Heart right ventricle (tissue), 16 donors: ENCODE measurements at places on chromosomes 2 and 18. TPM values are rescaled to one million over a fixed set of nuclear protein-coding genes. Genes with fewer than 3 reads are reported as not detected.

Gene LRATD1
- polyA plus RNA-seq = 0.13 TPM

Gene SERPINB13
- not detected for polyA plus RNA-seq

GRCh38 chr2:9333591-9334171, 89.6 kb downstream of the ITGB1BP1 start:
- DNase-seq = peak; percentile 28

GRCh38 chr2:97747285-97747684, 33.9 kb downstream of the ZAP70 start:
- DNase-seq = no peak

- no peak for DNase-seq
Observed at GRCh38 chr2:201182650-201183364, at the start of gene CASP10. CASP10 (plus strand) TSS chr2:201183141; CDS start chr2:201185778, 2,637 bp downstream.

GRCh38 chr2:166084301-166084700, 43.5 kb downstream of the SCN1A start:
- no peak for DNase-seq

GRCh38 chr2:48584551-48584950, 33.1 kb upstream of the GTF2A1L start:
- DNase-seq = no peak

GRCh38 chr18:76468345-76469304, 26.4 kb downstream of the ZNF516 start:
- no peak for DNase-seq

GRCh38 chr2:223762853-223763252, 74.5 kb downstream of the AP1S3 start:
- no peak for DNase-seq

DNA sequence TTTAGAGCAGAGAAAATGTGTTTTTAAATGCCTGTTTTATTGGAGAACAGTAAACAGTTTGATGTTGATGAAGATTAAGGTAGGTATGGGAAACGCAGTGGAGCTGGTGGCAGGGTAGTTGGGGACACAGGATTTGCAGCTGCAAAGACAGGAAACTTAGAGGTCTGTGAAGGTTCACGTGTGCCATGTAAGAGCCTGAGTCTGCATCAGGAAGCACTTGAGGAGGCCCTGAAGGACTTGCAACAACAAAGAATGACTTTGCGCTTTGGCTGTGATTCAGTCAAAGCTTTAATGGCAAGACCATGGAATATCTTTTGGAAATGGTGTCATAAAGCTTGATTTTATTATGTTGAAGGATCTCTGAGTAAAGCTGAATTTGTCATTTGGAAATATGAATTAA, 347.6 kb upstream of the KCNJ3 start:
- no peak for DNase-seq

DNA sequence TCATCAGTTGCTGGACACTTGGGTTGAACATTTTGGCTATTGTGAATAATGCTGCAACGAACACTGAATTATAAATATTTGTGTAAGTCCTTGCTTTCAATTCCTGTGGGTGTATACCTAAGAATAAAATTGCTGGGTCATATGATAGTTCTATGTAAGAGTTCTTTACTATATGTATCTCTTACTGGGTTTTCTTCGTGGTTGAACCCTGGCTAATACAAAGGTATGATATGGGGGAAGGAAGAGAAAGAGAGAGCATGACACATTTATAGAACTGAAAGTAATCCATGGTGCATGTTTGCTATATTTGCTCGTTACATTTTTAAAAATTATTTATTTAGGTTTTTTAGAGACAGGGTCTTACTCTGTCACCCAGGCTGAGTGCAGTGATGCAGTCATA, 143.1 kb upstream of the GAREM1 start:
- DNase-seq = no peak

DNA sequence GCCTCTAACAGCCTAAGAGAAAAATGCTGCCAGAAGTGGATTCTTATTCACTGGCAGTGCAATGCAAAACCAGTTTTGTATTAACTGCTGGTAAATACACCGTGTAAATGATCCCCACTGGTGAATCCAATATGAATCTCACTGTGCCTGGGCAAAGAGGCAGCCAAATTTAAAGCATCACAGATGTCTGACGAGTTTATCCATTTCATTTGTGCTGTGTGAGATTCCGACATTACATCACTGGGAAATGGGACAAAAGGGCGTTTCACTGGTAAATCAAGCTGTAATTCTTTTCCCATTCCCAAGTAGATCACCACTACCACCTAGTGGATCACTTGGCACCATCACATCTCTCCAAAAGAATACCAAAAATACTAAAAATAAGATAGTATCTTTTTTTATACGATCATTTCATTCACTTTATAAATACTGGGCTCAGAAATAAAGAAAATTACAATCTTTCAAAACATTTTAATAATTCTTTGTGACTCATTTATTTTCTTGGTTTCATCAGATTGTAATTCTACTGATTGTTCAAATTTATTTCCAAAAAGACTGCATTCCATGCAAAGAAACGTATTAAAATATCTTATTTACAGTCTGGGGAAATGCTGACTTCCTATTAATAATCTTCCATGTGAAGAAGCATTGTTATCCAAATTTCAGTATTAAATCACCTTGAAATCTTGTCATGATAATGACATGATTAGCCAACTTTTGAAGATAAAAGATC, 125.6 kb downstream of the GRB14 start:
- peak; percentile 11 for DNase-seq

DNA sequence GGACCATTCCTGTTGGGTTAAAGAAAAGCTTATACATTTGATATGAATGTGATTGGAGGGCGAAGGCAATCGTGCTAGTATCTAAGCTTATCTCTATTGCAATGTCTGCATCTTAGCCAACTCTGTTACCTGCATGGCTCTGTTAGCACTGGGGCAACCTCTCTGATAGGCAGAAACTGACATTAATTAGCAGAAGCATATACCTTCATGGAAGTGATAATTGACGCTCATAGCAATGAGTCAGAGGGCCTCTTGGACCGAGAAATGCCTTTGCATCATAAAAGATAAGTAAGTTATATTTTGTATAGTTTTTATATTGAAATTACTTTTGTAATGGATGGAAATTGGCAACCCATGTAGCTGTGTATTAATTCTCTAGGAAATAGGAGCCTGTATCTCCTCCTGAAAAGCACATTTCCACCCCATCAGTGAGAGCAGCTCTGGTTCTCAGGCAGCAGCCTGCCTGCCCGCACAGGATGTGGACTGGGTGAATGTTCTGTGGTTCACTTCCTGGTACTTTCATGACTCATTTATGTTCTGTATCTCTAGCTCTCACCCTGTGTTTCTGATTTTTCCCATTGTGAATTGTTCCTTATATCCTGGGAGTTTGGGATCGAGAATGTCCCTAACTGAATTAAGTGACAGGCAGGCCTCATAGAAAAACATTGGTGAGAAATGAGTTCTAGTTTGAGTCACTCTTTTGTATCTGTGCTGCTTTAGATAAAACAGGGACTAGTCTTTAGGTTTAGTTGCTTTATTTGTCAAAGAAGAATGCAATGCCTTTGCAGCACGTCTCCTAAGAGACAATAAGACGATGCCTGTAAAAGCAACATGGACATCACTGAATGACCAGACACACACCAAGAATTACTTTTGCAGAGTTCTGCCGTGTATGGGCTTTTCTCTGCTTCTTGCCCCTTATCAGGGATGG, 344.9 kb downstream of the DCDC2C start:
- DNase-seq = no peak

DNA sequence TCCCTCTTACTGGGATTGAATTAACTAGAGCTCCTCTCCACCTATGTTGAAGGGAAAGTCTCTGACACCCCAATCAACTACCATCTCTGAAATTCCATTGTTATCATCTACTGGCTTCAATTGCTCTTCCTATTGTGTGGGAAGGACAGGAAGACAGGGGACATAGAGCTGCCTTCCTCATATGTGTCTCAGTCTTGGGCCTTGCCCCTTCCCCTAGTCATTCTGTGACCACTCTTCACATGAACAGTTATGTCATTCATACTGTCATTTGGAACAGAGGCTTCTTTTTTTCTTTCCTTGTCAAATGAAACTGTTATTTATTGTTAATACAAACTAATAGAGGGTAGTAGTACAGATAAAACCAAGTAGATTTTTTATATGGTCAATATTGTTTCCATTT, 69.6 kb upstream of the EMILIN2 start:
- no peak for DNase-seq

DNA sequence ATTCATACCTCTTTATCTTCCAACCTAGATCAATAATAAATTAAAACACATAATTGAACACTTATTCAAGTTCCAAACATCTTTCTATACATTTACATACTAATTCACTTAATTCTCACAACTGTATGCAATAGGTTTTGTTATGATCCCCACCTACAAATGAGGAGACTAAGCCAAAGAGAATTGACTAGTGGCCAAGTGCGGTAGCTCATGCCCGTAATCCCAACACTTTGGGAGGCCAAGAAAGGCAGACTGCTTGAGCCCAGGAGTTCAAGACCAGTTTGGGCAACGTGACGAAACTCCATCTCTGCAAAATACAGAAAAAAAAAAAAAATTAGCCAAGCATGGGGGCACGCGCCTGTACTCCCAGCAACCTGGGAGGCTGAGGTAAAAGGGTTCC, 36.8 kb downstream of the KCNG3 start:
- no peak for DNase-seq

DNA sequence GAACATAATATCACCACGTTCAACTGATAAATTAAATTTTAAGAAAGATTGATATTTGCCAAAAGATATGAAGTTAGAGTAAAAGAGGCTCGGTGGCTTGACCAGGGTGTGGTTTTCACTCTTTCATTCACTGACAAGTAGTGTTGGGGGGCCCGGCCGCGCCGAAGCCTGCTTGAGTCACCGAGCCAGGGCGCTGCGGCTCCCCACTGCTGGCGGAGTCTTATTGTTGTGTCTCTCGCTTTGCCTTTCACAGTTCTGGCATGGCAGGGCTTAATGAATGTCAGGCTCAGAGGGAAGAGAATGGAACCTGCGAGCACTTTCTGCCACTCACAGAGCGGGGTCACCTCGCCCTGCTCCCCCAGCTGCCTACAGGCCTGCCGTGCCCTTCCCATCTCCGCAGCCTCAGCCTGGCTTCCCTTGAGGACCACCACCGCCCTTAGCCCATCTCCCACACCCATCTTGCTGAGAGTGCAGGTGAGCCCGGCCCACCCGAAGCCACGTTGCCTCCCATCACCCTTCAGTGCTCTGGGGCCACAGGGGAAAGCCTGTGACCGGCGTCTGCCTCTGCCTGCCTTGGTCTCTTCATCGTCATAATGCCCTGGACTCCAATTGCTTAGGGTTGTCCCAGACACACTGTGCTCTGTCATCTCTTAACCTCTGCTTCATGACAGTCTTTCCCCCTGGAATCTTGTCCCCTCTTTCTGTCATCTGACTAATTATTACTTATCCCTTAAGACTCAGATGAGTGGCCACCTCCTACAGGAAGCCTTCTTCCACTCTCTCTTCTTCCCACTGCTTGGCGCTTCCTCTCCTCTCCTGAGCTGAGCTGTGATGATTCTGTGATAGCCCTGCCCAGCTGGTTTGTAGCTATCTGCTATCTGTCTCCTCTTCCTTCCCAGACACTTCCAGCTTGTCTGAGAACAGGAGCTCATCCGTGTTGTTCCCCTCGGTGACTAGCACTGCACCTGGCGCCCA, 142.5 kb downstream of the FAM210A start:
- DNase-seq = no peak

GRCh38 chr2:233353769-233354499, at the start of gene DGKD:
DGKD (plus strand) TSS chr2:233354494; CDS start chr2:233354519, 25 bp downstream.
- DNase-seq = peak; percentile 75

DNA sequence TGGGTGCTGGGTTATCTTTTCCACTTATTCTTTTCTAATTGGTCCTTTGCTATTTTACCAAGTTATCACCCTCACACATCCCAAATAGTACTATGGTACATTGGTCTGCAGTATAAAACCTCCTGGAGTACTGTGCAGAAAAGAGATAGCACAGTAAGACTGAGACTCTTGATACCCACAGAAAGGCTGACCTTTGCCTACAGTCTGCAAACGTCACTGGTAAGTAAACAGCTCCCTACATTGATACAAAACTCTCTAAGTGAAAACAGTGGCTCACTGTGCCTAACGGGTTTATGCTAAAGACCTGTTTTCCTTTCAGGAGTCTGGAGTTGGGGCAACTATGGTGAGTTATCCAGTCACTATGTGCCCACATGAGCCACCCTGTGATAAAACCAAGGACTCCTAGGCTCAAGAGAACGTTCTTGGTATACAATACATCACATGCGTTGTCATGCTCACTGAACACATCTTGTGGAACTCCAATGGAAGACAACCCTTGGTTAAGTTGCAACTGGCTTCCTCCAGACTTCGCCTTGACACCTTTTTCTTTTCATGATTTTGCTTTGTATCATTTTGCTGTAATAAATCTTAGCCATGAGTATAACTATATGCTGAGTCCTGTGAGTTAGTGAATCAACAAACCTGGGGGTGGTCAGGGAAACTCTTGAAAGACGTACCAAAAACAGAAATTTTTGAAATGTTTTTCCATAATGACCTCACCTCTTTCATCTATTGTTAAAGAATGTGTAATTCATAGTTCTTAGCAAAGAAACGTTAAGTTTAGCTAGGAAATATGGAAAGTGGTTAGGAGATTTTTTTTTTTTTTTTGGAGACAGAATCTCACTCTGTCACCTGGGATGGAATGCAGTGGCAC, 104.9 kb downstream of the C2orf74 start:
- DNase-seq = no peak

DNA sequence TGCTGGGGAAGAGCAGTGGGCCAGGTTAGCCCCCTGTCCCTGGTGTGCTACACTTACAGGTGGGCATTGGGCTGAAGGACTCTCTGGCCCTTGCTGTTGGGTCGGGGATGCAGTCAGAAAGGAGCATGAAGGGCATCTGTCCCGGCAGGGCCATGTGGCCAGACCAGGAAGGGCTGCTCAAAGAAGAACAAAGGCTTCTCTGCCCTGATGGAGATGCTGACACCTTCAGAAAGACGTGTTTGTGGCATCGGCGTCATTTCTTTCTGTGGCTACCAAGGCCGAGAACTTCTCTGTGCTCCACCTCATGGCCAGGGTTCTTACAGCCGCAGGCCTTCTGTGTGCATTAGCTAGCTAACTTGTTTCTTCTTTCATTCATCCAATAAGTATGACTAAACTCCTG, 239.1 kb downstream of the FAM210A start:
- DNase-seq = no peak

GRCh38 chr2:66463206-66463755, 28.4 kb downstream of the MEIS1 start:
- no peak for DNase-seq

DNA sequence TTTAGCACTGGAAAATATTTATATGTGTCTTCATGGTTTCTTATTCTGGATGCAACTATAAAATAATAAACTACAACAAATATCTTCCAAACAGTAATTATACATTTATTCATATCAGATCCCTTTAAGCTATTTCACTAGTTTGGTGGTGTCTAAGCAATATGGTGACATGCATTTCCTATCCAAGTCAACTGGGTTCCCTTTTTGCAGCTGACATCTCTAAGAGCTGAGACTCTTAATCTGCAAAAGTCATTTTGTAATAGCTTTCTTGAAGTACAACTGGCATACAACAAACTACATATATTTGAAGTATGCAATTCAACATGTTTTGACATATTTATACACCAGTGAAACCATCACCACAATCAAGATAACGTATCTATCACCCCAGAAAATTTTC, 59.9 kb upstream of the SLC1A4 start:
- DNase-seq = no peak
